ENCODE measurements at places on chromosomes 12 and 14.

- no peak for DNase-seq
Measured at GRCh38 chr12:118958520-118958919, 22.8 kb upstream of the SRRM4 start.

DNA sequence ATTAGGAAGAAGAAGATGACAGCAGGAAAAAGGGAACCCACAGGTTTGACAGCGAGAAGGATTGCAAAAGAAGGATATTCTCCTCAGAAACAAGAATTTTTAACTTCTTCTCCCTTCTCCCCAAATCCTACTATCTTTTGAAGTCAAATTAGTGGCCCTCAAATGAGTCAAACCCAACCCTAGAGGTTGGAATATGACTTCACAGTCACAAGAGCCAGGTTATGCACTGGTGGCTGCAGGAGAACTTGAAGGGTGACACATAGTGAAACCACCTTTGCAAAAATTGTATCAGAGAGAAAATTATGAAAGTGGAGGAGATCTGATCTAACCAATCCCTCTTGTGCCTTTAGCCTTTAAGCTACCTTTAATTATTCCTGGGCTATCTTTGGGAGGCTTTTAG lies 386.2 kb upstream of the CCDC196 start:
- DNase-seq = no peak

DNA sequence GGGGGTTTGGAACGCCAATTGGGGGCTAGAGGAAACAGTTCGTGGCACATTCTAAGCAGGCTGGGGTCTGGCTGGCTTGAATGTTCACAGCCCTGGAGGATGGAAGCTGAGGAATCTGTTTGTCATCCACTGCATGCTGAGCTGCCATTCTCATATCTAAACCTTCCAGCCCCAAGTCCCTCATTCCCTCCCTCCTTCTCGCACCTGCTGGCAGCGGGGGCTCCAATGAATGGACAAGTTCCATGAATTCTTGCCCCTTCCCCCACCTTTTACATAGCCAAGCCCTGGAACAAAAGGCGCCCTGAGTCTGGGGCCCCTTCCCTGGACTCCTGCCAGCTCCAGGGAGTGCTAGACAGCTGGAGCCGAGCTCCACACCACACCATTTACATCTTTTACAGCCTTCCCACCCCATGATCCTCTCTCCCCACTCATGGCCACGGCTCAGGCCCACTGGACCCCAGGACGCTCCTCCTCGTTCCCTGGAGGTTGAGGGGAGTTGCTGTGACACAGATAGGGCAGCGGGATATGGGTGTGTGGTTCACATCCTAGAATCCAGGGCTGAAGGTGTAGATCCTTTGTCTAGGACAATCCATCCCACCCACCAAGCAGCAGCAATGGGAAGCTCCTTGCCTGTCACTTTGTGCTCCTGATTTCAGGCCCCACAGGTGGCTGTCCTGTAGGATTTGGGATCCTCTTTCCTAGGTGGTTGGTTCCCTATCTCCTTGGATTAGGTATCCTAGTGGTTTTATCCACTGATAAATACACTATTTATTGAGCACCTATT lies 21.7 kb upstream of the VRTN start:
- DNase-seq = no peak

DNA sequence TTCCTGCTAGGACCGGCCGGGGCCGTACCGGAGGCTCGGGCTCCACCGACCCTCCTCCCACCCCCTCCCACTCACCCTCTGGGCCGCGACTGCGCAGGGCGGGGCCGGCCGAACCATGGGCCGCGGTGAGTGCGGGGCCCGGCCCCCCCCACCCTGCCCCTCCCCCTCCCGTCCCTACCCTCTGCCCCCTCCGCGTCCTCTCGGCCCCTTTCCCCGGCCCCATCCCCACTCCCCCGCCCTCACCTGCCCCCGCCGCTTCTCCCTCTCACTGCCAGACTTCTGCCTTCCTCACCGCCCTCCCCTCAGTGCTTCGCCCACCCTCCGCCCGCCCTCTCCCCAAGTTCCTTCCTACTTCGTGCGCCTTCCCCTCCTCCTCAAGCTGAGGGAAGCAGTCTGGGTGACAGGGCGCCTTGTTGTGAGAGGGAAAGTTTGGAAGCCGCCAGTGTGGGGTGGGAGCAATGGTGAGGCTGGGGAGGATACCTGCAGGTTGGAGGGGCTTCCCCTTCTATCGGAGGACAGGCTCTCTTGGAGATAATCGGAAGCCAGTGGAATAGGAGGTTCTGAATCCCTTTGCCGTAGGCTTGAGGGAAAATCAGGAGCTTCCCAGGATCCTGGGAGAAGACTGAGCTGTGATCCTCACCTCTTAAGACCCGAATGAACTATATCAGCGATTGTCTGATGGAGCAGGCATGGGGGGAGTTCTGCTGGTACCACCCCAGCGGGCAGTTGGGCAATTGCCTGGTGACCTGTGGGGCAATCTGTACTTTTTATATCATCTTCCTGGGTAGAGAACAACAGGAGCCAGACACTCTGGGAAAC lies 472 bp downstream of the MBD6 start:
- no peak for DNase-seq

All from stimulated activated CD8-positive, alpha-beta memory T cell treated with anti-CD3 and anti-CD28 coated beads, Interleukin-7, amount 100 ng/mL, for 48 hours (primary cell).